ENCODE measurements at places on chromosomes 16 and 17.
A peak's percentile ranks its signal among the peaks of the same experiment; 100 is the strongest.

- DNase-seq: no peak
These were observed 35.4 kb downstream of the ADAM11 start for GRCh38 chr17:44793885-44794842.

DNA sequence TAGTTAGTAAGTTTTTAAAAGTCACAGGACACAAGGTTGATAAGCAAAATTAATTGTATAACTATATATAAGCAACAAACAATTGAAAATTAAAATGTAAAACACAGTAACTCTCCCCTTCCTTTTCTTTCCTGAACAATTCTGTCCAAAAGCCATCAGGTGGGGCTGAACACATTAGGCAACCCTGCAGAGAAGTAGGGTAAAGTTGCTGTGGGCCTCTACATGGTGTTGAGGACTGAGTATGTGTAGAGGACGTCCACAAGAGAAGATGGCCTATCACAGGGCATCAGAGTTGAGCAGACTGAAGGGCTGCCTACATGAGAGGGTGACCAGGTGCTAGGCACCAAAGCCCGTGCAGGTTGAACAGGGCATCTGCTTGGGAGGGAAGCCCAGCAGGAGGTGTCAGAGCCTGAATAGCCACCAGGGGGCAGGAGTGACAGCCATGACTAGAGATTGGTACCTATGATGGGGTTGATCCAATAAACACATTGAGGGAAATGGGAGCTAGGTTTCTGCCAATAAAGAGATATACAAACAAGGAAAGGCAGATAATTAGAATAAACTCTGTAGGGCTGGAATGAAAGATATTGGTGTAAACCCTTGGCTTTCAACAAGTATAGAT is 415.1 kb downstream of the NPIPA8 start:
- peak; percentile 30 for DNase-seq

DNA sequence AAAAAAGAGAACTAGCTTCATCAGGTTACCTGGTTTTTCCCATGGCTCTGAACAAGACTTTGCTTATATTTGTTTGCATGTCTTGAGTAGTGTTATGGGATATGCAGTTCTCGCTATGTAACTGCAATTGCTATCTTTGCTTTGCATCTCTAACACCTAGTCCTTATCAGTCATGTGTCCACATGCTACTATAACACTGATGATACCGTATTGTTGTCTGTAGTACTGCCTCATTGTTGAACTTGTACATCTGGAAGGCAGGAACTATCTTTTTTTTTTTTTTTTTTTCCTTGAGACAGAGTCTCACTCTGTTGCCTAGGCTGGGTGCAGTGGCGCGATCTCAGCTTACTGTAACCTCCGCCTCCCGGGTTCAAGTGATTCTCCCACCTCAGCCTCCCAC is 2.5 kb downstream of the PSME3 start:
- no peak for DNase-seq

GRCh38 chr17:732902-733720 is 715 bp downstream of the TLCD3A start:
- no peak for DNase-seq

DNA sequence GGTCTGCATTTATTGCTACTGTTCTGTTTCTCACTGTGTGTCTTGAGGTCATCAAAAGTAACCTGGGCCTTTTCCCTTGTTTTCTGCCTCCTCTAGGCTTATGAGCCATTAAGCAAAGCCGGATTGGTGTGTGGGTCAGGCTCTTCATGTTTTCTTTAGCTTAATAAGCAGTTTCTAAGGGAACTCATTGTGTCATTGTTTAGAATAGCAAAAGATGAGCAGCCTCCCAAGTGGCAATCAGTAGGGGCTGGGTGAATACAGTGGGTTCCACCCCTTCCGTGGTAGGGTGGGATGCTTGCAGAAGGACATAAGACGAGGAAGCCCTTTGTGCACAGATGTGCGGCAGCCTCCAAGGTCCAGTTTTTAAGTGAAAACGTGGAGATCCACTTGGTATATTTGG is 34.5 kb downstream of the ABCC1 start:
- no peak for DNase-seq

GRCh38 chr17:73644145-73645049 is at the start of gene SDK2:
Gene SDK2, minus strand, starts transcription at chr17:73644445. Its CDS starts 357 bp downstream, at chr17:73644088.
- no peak for DNase-seq

- no peak for DNase-seq
These were observed 13.8 kb upstream of the KCNJ18 start for GRCh38 chr17:21678393-21679081.

DNA sequence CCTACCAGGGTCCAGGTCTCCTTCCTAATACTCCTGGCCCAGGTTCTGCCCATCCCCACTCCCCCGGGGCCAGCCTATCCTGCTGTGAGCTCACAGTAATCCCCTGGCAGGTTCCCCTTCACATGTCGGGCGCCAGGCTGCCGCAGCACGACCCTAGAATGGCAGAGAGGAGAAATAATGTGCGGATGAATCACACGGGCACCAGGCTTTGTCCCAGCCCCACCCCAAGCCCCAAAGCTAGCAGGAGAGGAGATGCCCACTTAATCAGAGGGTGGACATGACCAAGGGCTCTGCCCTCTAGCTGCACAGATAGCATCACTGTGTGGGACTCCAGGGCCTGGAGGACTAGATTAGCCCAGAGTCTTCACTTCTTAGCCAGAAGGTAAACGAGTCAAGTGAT is 39.5 kb downstream of the ST3GAL2 start:
- no peak for DNase-seq

- no peak for DNase-seq
These were observed at the start of gene CTF1 for GRCh38 chr16:30896261-30896888. Gene CTF1, plus strand, starts transcription at chr16:30896614. Its CDS starts 30 bp downstream, at chr16:30896644.

GRCh38 chr17:5785867-5786509 is 201.7 kb upstream of the NLRP1 start:
- DNase-seq: peak; percentile 56

GRCh38 chr17:5352681-5353289 is 66.7 kb downstream of the NUP88 start:
- no peak for DNase-seq

GRCh38 chr17:78957128-78957527 is 22.6 kb downstream of the LGALS3BP start:
- no peak for DNase-seq

DNA sequence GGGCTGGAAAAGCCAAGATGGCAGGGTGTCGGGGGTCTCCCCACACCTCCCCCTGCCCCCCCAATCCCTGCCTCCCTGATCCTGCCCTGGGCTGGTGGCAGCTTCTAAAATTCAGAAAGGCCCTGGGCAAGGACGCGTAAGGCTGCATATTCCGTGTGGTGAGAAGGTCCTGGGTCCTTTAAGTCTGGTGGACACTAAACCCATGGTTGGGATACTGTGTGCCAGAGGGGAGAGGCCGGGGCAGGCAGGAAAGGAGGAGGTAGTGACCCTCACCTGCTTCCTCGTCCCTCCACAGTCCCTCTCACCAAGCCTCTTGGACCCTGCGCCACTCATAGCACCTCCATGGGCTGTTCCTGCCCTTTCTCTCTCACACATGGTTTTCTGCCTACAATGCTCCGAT is 28.8 kb downstream of the PRKAR1A start:
- no peak for DNase-seq

- no peak for DNase-seq
These were observed 17.2 kb upstream of the RABEP1 start for GRCh38 chr17:5264893-5265292.

GRCh38 chr16:85500220-85500619 is 112.9 kb upstream of the GSE1 start:
- DNase-seq: no peak

GRCh38 chr17:49913226-49914095 is 55.5 kb upstream of the DLX4 start:
- DNase-seq: no peak

DNA sequence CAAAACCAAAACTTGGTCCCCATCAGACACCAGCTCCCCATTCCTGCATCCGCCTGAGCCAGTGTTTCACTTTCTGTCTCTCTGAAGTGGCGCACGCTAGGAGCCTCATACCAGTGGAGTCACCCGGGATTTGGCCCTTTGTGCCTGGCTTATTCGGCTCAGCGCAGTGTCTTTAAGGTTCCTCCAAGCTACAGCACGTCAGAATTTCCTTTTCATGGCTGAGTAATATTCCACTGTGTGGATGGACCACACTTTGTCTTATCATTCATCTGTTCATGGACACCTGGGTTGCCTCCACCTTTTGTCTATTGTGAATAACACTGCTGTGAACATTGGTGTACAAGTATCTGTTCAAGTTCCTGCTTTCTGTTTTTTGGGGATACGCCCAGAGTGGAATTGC is 45.2 kb upstream of the CHMP6 start:
- DNase-seq: no peak

DNA sequence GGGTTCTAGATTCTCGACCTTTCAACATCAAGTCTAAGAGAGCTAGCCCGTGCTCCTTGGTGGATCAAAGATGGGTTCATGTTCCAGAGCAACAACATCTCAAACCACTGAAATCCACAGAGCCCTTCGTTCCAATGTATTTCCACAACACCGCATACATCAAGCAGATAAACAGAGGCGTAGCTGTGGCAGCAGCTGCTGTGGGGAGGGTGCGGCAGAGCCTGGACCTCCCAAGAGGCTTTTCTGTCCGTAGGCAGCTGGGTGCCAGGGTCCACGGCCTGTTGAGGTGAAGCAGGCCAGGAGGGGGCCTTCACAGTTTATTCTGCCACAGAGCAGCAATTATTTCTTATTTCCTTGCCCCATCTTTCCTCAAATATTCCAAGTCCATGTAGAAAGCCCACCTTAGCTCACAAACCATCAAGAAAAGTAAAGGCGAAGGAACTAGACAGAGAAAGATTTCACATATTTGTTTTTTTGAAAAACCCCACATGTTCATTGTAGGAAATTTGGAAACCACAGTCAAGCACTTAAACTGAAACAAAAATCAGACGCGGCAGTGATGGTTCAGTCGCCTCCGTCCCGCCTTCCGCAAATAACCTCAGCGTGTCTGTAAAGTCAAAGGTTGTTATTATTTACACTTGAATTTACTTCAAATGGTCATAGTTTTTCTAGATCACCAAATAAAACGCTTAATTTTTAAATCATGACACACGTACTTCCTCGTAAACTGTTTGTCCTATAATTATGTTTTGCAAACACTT is 144.6 kb upstream of the FOXF1 start:
- DNase-seq: no peak

DNA sequence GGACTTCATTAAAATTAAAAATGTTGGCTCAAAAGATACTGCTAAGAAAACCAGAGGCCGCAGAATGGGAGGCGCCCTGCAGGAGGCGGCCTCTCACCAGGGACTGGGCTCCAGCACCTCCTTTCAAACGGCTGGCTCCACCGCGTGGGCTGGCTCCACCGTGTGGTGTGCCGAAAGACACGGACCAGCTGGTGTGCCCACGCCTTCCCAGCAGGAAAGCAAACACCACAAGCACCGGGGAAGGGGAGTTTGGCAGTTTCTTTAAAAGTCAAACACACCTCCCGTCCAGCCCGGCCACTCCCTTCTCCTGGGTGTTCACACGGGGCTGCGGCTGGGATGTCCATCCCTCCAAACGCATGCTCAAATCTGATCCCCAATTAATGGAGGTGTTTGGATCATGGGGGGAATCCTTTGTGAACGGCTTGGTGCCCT is 13.9 kb downstream of the HAGH start:
- no peak for DNase-seq

GRCh38 chr16:72291531-72291981 is 119.6 kb upstream of the PMFBP1 start:
- no peak for DNase-seq

GRCh38 chr17:33318241-33318640 is 25.1 kb upstream of the ASIC2 start:
- no peak for DNase-seq

DNA sequence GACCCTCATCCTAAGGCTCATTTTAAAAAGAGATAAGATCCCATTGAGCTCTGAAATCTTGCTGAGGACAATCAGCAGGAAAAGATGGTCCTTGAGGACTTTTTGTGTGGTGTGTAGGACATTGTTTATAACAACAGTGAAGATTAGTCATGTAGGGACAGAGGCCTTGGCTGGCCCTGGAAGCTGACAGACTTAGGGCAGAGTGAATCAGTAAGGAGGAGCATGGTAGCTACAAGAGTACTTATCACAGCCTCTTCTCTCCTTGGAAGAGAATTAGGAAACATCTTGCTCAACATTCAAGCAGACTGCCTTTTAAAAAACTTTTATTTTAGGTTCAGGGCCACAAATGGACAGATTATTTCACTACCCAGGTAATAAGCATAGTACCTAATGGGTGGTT is 665.9 kb upstream of the SALL1 start:
- DNase-seq: no peak

GRCh38 chr16:27551036-27551435 is 1.1 kb downstream of the KATNIP start:
- DNase-seq: no peak

GRCh38 chr16:74035816-74036215 is 260.8 kb upstream of the PSMD7 start:
- DNase-seq: no peak

DNA sequence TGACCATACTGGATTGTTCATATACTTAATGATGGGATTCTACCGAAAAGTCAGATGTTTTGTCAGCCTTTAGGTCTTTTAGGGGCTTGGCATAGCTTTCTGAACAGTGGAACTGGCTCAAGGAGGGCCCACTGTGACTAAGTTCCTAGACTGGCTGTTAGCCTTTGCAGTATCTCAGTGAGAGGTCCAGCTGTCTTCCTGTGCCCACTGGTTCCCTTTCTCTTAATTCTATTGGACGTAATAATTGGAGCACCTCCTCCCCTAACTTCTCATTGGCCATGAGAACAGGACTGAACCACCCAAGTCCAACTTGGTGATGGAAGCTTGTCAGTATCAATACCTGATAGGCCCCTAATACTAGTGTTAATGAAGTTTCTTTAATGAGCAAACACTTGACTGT is 13.5 kb downstream of the KPNA2 start:
- DNase-seq: no peak

DNA sequence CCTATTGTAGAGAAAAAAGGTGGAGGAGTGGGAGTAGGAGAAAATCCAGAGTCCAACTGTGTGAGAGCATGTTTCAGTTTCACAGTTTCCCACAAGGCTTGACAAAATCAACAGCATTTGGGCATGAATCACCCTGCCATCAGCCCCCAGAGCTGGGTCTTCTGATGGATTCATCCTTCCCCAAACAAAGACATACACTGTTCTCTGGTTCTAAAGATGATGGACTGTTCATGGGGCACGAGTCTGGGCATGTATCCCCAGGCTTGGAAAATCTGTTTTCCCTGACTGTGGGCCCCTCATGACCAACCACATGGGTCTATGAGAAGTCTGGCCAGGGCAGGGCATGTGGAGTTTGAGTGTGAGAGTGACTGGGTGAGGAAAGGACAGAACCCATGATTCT is 210.4 kb upstream of the IRX5 start:
- DNase-seq: no peak

GRCh38 chr17:74945543-74945942 is 9.8 kb downstream of the OTOP3 start:
- no peak for DNase-seq

- no peak for DNase-seq
These were observed 19.5 kb downstream of the MRM3 start for GRCh38 chr17:801660-802059.

- no peak for DNase-seq
These were observed 11.4 kb downstream of the CNEP1R1 start for GRCh38 chr16:50036426-50036825.

Measured in stimulated activated naive B cell treated with anti-CD40 and anti-IgM and Interleukin-4, amounts not matched to agents 10 μg/mL and 1 μg/mL and 100 μg/mL, for 72 hours (primary cell).